Renal pelvis (tissue), 12 donors: ENCODE measurements at places on chromosomes 3 and 15.

GRCh38 chr3:71511037-71511436 lies 72.5 kb downstream of the FOXP1 start:
- DNase-seq: no peak

DNA sequence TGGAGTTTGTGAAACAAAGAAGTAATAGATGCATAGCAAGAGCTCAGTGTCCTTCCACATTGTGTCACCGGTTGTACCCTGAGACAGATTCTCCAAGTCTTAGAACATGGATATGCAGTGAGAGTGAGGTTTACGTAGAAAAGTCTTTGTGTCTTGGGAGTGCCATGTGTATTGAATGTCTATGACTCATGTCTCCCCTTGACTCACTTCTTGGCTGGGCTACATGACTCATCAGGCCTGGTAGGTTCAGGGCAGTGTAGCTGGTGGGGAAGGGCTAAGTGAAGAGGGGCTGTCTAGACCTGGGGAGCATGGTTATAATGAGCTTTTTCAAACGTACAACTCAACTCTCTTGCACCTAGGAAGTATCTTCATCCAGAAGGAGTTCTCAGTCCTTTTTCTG lies 167.4 kb downstream of the GAP43 start:
- no peak for DNase-seq

- DNase-seq: no peak
Measured at GRCh38 chr3:15462451-15462850, 35.1 kb downstream of the EAF1 start.

DNA sequence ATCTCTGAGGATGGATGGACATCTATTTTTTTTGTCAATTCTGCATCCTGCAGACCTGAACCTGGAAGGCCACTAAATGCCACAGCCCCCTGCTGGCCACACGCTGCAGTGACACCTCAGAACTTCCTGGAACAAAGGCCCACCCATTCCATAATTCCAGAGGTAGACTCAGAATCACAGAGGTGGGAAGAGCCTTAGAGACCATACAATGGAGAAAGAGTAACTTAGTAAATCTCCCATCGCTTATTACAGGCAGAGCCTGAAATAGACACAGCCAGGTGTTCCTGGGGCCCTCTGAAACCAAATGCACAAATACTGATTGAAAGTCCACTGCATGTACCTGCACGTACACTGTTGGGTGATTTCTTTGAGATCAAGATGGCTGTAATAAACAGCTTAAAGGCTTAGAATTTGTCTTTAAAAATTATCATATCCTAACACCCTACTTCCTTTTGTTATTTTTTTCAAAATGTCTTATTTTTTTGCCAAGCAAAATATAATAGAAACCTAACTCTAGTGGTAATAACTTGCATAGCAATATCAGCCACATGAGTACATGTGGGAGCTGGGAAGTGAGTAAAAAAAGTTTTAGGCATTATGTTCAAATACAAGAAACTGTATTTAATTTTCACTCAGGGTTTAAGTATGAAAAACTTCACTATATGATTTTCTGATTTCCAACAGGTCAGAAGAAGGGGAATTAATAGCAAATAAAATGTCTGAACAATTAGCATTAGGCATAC lies 62.7 kb downstream of the EOMES start:
- no peak for DNase-seq

GRCh38 chr3:105364128-105364527 lies 2.6 kb upstream of the ALCAM start:
- no peak for DNase-seq

DNA sequence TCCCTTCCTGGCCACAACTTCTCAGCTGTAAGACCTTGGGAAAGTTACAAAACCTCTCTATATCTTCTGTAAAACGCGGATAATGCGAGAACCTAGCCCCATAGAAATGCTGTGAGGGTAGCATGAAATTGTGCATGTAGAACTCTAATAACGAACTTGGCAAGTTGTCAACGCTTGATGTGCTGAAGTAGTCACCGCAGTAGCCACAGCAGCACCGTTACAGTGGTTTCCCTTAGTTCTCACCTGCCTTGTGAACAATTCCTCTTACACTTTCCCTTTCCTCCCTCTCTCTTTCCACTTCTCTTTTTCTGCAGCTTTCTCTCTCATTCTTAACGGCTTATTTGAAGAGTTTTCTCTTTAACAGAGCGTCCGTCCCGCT lies 447 bp upstream of the SHQ1 start:
- DNase-seq: no peak

DNA sequence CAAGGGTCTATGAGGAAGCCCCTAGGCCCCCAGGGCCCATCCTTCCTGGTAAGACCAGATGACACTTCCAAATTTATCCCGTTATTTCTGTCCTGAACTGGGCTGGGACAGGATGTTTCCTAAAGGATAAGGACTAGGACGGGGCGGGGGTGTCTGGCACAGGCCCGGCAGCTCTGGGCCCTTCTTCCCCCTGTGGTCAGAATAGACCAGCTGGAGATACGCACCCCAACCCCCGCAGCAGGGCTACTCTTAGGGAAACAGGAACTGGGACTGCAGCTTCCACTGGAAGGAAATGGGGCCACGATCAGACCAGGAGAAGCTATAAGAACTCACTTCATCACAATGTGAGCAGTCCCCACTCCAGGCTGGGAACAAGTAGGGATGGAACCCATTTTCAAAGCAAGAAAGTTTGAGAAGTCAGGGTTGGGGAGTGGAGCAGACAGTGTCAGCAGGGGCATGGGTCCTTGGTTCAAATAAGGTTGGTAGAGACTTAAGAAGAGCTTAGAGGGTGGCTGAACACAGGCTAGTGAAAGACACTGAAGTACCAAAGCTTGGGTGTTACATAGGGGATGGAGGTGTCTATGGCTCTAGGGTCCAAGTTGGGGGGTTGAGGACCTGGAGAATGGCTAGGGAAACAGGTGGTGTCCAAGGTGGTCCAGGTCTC lies 1.1 kb downstream of the NCKIPSD start:
- DNase-seq: no peak
